ENCODE measurements at places on chromosomes 3 and 15. TPM values are rescaled to one million over a fixed set of nuclear protein-coding genes. Genes with fewer than 3 reads are reported as not detected.

GUCA1C gene
- not detected for total RNA-seq

- H3K4me3 ChIP-seq, result no peak overlapping the region
- H3K27ac ChIP-seq, result no peak overlapping the region
- DNase-seq, result no peak
- peaks cover 19% of the 10 kb centered on the region for H3K27me3 ChIP-seq
- no peaks in the 10 kb centered on the region for H3K36me3 ChIP-seq
Observed at GRCh38 chr3:128468791-128469527, 2.3 kb upstream of the DNAJB8 start.

GRCh38 chr15:67201136-67201535, 53.3 kb downstream of the AAGAB start:
- H3K36me3 ChIP-seq, result peaks cover 54% of the 10 kb centered on the region
- no peak overlapping the region for H3K4me3 ChIP-seq
- H3K27me3 ChIP-seq, result no peaks in the 10 kb centered on the region
- DNase-seq, result no peak

HRG gene
- total RNA-seq, result not detected

LRRIQ4 gene
- 0.35 TPM for total RNA-seq

DNA sequence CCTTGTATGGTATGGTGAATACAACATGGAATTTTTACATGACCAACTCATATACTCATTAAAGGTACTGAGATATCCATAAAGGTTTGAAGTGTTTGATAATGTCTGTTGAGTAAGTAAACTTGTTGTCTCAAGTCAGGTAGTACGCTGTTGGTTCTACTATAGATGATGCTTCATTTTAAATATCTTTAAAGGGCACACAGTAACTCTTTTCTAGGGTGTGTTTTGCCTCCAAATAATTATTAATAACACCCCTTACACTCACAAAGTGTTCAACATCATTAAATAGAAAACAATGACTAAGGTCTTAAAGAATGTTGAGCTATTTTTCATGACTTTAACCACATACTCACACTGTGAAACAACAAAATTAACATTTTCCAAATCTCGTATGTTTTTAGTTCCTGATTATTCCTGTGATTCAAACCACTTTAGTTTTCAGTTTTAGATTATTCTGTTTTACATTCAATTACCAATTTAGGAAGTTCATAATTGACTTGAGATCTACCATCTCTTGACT, 220.0 kb upstream of the NANOGP8 start:
- H3K36me3 ChIP-seq, result no peaks in the 10 kb centered on the region
- DNase-seq, result no peak
- H3K27me3 ChIP-seq, result no peaks in the 10 kb centered on the region
- no peak overlapping the region for H3K4me3 ChIP-seq
- H3K4me1 ChIP-seq, result no peaks in the 10 kb centered on the region

KLHL25 gene
- total RNA-seq, result 4.3 TPM

DNA sequence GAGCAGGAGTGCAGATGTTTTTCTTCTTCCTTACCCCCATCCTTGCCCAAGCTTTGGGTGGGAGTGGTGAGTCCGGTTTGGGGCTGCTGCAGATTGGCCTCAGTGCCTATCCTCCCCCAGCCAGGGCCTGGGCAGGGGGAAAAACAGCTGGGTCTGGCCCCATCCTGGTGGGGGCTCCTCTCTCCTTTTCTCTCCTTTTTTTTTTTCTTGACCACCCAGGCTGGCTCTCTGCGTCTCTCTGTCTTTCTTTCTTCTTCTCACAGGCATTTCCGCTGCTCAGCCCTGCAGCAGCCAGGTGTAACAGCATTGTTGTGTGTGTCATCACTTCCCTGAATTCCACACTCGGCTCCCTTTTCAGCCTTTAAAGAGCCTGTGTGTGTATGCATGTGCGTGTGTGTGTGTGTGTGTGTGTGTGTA, 2.0 kb downstream of the FOXL2NB start:
- H3K4me1 ChIP-seq, result peaks cover 25% of the 10 kb centered on the region
- no peak overlapping the region for H3K27ac ChIP-seq
- peaks cover 2% of the 10 kb centered on the region for H3K36me3 ChIP-seq
- no peak for DNase-seq
- no peak overlapping the region for H3K4me3 ChIP-seq
- H3K27me3 ChIP-seq, result peaks cover 74% of the 10 kb centered on the region

SCAANT1 gene
- 1.3 TPM for total RNA-seq

ZNF717 gene
- total RNA-seq, result 10.7 TPM

MYO5C gene
- total RNA-seq, result 0.94 TPM

DNASE1L3 gene
- total RNA-seq, result not detected

- no peaks in the 10 kb centered on the region for H3K36me3 ChIP-seq
- no peak overlapping the region for H3K4me3 ChIP-seq
- peak; percentile 42 for DNase-seq
- peaks cover 11% of the 10 kb centered on the region for H3K4me1 ChIP-seq
- peaks cover 27% of the 10 kb centered on the region for H3K27me3 ChIP-seq
Observed at GRCh38 chr15:51634591-51635198, 12.1 kb upstream of the DMXL2 start.

GRCh38 chr3:196513697-196514349, 1.3 kb downstream of the SMCO1 start:
- H3K36me3 ChIP-seq, result peaks cover 1% of the 10 kb centered on the region
- H3K4me3 ChIP-seq, result no peak overlapping the region
- DNase-seq, result no peak
- no peak overlapping the region for H3K27ac ChIP-seq

DNA sequence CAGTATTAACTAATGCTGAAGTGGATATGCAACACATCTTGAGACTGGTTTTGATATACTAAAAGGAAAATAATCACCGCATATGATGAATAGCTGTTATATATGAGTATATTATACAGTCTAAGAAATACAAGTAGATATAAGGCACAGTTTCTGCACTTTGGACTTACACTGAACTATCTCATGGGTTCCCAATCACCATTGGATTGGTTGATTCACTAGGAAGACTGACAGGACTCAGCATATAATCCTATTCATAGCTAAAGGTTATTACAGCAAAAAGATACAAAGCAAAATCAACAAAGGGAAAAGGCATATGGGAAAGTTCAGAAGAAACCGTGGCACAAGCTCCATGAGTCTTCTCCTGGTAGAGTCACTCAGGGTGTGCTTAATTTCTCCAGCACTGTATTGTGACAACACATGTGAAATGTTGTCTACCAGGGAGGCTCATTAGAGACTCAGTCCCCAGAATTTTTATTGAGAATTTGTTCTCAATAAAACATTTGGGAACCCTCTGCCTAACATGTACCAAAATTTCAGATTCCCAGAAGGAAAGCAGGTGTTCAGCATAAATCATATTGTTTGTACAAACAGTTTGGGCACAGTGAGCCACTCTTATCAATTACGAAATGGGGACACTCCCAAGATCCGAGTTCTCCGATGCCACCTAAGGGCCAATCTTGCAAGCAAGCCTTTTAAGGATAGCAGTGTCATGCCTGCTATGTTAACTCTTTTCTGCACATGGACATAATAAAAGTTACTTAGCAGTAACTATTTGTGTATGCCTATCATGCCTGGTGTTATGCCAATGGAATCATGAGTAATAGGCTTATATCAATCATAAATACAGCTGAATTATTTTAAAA, 26.8 kb downstream of the CMC1 start:
- no peak overlapping the region for H3K4me3 ChIP-seq
- no peaks in the 10 kb centered on the region for H3K27me3 ChIP-seq
- no peak for DNase-seq
- peaks cover 8% of the 10 kb centered on the region for H3K4me1 ChIP-seq
- no peak overlapping the region for H3K27ac ChIP-seq

MOBP gene
- not detected for total RNA-seq

DNA sequence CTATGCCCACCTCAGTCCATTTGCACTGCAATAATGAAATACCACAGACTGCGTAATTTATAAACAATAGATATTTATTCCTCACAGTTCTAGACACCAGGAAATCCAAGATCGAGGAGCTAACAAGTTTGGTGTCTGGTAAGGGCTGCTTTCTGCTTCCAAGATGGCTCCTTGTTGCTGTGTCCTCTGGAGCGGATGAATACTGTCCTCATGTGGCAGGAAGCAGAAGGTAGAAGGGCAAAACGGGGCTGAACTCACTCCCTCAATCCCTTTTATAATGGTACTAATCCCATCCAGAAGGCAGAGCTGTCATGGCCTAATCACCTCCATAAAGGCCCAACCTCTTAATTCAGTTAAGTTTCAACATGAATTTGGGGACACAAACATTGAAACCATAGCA, 75.3 kb downstream of the P2RY1 start:
- peaks cover 3% of the 10 kb centered on the region for H3K27me3 ChIP-seq
- no peaks in the 10 kb centered on the region for H3K4me1 ChIP-seq
- H3K4me3 ChIP-seq, result no peak overlapping the region
- DNase-seq, result no peak
- no peak overlapping the region for H3K27ac ChIP-seq
- no peaks in the 10 kb centered on the region for H3K36me3 ChIP-seq

GRCh38 chr3:114649331-114649730, 355.5 kb downstream of the TIGIT start:
- H3K4me1 ChIP-seq, result no peaks in the 10 kb centered on the region
- H3K4me3 ChIP-seq, result no peak overlapping the region
- no peak overlapping the region for H3K27ac ChIP-seq
- H3K27me3 ChIP-seq, result no peaks in the 10 kb centered on the region

DNA sequence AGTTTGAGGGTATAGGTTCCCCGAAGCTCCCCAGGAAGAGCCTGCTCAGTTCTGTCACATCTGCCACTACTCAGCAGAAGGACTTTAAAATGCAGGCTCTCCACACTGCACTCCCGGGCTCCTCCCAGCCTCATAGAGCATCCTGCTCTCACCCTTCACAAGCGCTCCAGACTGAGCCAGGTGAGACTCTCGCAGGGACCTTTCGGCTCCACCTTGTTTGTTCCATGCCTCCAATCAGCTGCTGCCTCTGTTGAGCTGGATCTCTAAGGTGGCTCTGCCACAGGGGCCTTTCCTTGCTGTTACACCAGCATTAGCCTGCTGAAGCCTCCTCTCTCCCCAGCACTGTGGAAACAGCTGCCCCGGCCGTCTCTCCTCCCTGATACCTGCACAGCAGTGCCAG, 56.1 kb downstream of the SLCO3A1 start:
- DNase-seq, result no peak
- H3K4me3 ChIP-seq, result no peak overlapping the region
- no peak overlapping the region for H3K27ac ChIP-seq
- H3K36me3 ChIP-seq, result no peaks in the 10 kb centered on the region
- H3K27me3 ChIP-seq, result no peaks in the 10 kb centered on the region
- H3K4me1 ChIP-seq, result peaks cover 2% of the 10 kb centered on the region

DNA sequence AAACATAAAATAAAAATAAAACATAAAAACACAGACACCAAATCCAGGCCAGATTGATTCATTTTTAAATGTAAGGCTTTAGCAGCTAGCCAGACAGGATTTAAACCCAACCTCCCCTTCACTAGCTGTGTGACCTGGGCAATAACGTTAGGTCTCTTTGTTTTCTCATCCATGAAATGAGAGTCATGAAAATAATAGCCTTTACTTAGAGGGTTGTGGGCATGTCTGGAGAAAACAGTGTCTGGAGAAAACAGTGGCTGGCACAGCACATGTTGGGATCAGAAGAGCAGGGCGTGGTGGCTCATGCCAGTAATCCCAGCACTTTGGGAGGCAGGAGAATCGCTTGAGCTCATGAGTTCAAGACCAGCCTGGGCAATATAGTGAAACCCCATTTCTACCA, 1.9 kb upstream of the DPPA4 start:
- H3K4me1 ChIP-seq, result peaks cover 4% of the 10 kb centered on the region
- H3K27me3 ChIP-seq, result peaks cover 25% of the 10 kb centered on the region

Data from activated CD8-positive, alpha-beta memory T cell treated with anti-CD3 and anti-CD28 coated beads, Interleukin-2, amount 10 ng/mL, durations not matched to agents 7 days and 5 days (primary cell).